ENCODE measurements at places on chromosomes 13 and 19.
A peak's percentile ranks its signal among the peaks of the same experiment; 100 is the strongest.

GRCh38 chr19:40445780-40446262, 1.7 kb upstream of the SERTAD3 start:
- no peak for DNase-seq

DNA sequence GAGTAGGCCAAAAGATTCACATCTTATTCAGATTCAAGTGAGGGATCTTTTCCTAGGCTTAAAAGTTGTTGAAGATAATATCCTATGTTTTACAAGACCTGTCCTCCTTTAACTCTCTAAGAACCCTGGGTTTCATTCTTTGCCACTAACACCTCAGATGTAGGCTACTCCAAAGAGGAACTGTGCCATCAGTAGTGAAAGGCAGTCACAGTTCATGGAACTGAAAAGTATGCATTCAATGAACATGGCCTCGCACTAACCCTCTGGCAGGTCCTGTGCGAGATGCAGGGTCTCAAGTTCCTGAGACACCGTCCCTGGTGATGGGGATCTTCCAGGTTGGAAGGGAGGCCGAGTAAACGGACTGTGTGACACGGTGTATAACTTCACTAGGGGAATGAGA, 4.3 kb downstream of the LGALS14 start:
- DNase-seq: no peak

GRCh38 chr13:110129076-110129475, 177.9 kb downstream of the COL4A1 start:
- no peak for DNase-seq

DNA sequence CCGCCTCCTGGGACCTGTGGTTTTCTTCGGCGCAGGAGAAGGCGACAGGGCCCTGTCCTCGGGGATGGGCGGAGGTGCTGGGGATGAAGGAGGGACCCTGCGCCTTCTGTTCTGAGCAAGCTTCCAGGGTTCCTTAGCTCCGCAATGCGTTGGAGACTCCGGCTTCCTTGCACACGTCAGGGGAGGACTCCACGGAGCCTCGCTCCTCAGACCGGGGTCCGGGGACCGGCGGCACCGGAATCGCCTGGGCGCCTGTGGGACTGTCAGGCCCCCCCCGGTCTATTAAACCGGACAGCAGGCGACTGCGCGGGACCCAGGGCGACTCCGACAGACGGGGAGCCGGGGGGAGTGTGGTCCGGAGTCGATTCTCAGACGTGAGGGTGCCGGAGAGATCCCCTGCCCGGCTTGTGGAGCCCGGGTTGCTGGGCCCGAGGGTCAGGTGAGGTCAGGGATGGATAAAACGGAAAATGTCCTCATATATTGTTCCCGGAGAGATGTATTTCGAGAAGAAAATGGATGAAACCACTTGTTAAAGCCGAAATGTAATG, 227.4 kb downstream of the TEX29 start:
- DNase-seq: no peak

DNA sequence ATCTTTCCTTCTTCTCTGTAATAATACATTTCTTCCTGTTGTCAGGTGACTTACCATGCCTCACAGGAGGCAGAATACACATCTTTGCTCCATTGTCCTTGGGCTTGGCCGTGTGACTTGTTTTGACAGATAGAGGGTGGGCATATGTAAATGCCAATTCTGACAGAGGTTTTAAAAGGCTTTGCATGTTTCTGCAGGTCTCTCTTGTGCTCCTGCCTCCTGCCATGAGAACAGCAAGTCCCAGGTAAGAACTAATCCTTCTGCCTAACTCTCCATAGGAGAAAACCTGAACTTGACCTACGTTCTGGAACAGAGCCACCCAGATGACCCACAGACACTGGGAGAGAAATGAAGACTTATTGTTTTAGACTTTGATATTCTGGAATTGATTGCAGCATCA, 88.7 kb upstream of the TNFSF11 start:
- DNase-seq: no peak

DNA sequence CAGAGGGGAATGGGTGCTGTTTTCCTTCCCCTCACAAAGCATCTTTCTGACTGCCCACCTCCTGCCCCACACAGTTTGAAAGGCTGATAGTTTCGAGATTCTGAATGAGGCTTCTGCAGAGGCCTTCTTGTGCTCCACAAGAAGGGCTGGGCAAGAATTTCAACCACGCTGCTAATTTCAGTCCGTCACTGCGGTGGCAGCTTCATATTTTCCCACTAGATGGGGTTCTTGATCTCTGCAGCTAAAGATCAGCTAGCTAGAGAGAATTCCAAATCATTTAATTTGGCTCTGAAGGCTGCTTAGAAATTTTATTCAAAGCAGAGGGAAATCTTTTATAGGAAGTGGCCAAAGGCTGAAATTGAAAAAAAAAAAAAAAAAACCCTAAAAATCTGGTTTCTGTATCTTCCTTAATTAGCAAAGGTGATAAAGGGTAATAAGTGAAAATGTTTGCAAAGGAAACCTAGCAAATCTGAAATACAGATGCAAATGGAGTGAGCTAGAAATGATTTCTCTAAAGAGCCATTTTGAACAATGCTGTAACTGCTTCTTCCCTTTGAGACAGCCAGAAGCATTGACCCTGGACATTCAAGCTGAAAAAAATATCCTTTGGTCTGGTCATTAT, 38.0 kb upstream of the C13orf42 start:
- DNase-seq: peak; percentile 28

DNA sequence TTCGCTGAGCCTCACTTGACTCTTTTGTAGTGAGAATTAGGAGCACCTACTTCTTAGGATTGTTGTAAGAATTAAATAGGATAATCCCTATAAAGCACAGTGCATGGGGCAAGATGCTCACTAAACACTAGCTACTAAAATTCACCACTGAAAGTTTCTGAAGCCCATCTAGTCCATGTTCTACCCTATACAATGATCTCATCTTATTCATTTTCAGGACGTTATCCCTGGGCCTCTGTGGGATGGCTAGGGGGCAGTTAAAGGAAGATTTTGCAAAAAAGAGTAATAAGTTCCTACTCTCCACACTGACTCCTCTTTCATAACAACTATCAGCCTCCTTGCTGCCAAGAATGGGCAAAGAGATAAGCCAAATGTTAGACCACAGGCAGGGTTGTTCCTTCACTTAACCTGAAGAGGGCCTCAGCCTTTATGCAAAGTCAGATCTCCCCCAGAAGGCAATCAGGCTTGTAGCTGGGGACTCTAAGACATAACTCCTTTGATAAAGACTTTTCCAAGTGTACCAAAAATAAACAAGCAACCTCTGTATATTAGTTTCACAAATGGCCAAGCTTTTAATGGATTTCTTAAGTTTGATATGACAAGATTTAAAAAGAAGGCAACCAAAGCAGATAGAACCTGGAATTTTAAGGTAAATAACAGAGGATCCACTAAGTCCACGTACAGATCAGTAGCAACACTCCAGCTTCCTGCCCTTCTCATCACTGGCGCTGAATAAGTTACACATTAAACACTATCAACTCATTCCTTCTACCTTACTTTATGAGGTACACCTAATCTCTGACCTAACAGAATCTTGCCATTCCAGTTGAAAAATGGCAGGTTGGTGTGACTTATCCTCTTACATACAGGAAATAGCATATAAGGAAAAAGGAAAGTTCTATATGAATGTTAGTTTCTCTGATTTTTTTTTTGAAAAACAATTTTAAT, 44.4 kb downstream of the ELF1 start:
- DNase-seq: no peak

GRCh38 chr19:10001899-10002298, 8.4 kb downstream of the COL5A3 start:
- no peak for DNase-seq

DNA sequence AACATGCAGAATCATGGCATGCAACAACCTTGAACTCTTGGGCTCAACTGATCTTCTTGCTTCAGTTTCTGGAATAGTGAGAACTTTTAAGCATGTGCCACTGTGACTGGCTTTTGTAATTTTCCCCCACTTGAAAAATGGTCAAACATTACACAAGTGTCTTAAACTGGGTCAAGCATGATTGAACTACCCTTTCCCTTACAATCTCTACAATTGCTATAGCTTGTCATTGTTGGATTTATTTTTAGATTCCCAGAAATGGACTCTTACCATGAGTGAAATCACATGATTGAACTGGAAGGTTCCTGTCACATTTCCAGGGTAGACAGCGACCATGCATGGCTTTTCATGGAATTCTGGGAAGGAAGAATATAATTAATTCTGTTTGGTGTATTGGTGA, 102.2 kb upstream of the TUBA3C start:
- no peak for DNase-seq

- no peak for DNase-seq
Measured at GRCh38 chr19:15556634-15557181, 48.4 kb downstream of the CYP4F22 start.

DNA sequence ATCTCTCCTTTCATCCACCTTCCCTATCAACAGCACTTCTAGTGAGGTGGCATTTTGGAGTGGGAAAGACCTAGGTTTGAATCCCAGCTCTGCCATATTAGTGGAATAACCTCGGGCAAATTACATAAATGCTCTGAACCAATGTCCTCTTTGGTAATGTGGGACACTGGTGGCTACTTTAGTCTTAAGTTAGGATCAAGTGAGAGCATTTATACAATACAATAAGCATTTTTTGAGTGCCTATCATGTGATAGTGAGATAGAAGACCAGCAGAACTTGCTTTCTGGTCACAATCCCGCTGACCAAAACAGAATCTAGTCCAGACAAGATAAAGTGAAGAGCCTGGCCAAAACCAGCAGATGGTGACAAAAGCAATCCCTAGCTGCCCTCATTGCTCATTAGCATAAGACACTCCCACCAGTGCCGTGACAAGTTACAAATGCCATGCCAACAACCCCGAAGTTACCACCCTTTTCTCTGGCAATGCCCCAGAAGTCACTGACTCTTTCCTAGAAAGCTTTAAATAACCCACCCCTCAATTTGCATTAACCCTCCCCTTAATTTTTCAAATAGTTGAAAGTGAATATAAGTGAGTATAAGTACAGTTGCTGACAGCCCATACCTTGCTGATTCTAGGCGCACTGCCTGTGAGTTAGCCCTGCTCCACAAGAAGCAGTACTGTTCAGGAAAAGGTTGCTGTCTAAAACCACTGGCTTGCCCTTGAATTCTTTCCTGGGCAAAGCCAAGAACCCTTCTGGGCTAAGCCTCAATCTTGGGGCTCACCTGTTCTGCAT, 28.9 kb upstream of the KPNA3 start:
- no peak for DNase-seq

DNA sequence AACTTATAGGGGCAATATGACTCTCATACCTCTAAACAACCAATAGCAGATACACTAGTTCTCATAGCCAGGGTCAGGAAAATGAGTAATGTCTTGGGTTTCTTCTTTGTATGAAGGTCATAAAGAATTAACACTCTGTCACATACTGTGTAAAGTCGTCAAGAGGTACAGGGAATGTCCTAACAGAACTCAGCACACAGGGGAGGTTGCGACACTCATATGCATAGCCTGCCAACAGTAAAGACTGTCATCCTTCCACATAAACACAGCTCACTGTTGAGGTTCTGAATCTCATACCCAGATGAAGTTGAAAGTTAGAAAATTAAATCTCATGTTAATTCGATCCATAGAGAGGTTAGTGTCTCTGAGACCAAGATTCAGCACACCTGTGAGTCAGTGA, 34.2 kb upstream of the ZNF254 start:
- no peak for DNase-seq

- DNase-seq: no peak
Measured at GRCh38 chr13:68254151-68254550, 1024.0 kb upstream of the PCDH9 start.

DNA sequence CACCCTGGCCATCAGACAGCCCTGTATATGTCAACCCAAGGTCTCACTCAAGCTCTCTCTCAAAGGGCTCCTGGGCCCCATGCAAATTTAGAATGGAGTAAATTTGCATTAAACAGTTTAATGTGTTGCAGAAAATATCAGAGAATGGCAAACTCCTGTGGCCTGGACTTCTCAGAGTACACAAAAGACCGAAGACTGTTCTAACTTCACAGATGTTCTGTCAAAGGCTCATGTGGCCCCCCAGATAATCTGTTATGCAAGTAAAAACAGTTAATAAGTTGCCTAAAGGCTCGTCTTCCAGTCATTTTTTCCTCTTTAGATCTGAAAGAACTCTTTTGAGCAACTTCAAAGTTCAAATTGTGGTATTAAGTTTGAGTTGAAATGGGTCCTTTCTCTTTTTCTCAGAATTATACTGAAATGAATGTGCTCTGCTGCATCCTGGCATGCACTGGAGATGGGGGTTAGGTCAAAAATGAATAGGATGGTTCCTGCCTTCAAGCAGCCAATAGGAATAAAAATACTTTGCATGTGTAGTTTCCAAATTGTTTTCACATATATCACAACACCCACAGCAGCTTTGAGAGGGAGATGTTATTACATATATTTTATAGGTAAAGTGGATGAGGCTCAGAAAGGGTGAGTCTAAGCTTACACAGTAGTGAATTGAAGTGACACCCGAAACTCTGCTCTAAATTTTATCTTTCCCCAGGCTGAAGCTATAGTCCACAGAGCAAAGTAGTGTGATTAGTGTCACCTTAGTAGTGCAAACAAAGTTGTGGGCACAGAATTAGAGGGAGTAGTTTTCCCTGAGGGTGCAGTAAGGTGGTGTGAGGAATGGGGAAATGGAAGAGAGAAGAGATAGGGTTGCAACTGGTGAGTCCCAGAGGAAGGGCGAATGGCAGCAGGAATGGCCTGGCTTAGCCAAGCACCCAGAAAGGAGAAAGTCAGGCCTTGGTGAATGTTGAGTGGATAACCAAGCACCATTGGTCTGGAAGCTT, 205.0 kb upstream of the RFC3 start:
- no peak for DNase-seq

DNA sequence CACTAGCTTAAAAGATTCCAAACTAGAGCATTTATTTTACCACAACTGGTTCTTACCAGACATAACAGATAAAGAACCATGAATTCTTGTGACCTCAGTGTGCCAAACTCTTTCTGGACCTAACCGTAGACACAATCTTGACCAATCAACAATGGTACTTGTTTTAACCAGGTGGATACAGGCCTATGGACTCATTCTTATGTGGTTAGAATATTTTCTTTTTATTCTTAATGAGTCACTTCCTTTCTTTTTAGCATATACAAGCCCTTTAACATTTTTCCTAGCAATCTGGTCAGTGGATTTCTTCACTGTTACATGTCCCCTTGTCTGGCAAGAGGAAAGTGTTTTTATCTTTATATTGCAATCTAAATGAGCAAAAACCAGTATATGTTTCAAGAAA, 792.1 kb upstream of the SPRY2 start:
- DNase-seq: no peak

DNA sequence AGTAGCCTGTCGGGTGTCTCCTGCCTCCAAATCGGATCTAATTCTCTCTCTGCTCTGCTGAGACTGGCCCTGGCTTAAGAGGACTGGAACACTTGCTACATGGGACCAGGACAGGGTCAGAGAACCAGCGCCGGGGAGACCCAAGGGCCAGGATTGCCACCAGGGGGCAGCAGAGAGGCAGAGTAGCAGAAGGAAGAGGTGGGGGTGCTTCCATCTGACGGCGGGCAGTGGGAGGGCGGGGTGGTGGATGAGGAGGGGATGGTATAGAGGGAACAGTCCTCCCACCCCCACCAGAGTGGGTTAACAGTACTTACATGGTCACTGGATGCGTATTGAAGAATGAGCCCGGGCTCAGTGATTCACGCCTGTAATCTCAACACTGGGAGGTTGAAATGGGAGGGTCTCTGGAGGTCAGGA, 11.9 kb downstream of the SELENOW start:
- DNase-seq: no peak
